Spinal cord (tissue), 10 donors: ENCODE measurements at places on chromosomes 1 and 21. TPM values are rescaled to one million over a fixed set of nuclear protein-coding genes. Genes with fewer than 3 reads are reported as not detected.

Gene C4BPB
- not detected for total RNA-seq

Gene TSTD1
- total RNA-seq = 25.5 TPM

Gene SH3BGR
- total RNA-seq = 6.2 TPM

Gene IL19
- total RNA-seq = not detected

Gene PTTG1IP
- total RNA-seq = 163 TPM

Gene DNM3
- 93.9 TPM for total RNA-seq

Gene FCRLA
- total RNA-seq = 0.44 TPM

Gene CFAP141
- total RNA-seq = 0.66 TPM

Gene SMPDL3B
- total RNA-seq = 0.89 TPM

Gene TTF2
- 10.7 TPM for total RNA-seq

Gene KRTAP12-2
- not detected for total RNA-seq

Gene CLDN17
- total RNA-seq = not detected

Gene IGSF5
- 5.3 TPM for total RNA-seq

Gene HFM1
- total RNA-seq = 9.1 TPM

Gene PER3
- total RNA-seq = 17.8 TPM

Gene TTC39A
- total RNA-seq = 11.4 TPM

Gene NBL1
- total RNA-seq = 427 TPM

Gene AKR7A3
- 2.0 TPM for total RNA-seq

Gene CLCA1
- total RNA-seq = 0.10 TPM

Gene PRKAA2
- 27.4 TPM for total RNA-seq

Gene FCRL6
- not detected for total RNA-seq

Gene CLIC6
- total RNA-seq = 19.0 TPM

Gene SSX2IP
- total RNA-seq = 29.7 TPM

Gene CATSPERE
- total RNA-seq = 3.1 TPM

Gene MMEL1
- 2.9 TPM for total RNA-seq

Gene A3GALT2
- not detected for total RNA-seq

Gene SPRR2A
- not detected for total RNA-seq

Gene KPRP
- not detected for total RNA-seq

Gene CYYR1
- total RNA-seq = 15.5 TPM

Gene SLAMF9
- total RNA-seq = not detected

Gene CFHR5
- total RNA-seq = 0.59 TPM

Gene KANK4
- 23.8 TPM for total RNA-seq

Gene CAPN9
- 0.20 TPM for total RNA-seq

Gene ELAVL4
- total RNA-seq = 77.4 TPM

Gene SYT6
- 12.4 TPM for total RNA-seq

Gene PLA2G2D
- total RNA-seq = not detected

Gene C8B
- total RNA-seq = not detected

Gene SLC35F3
- total RNA-seq = 13.5 TPM

Gene PRAMEF8
- not detected for total RNA-seq

Gene ZZZ3
- 121 TPM for total RNA-seq

Gene CELA3A
- not detected for total RNA-seq

Gene S100A8
- 286 TPM for total RNA-seq

Gene BMP8A
- 3.0 TPM for total RNA-seq

Gene LORICRIN
- not detected for total RNA-seq

Gene PLXNA2
- total RNA-seq = 30.0 TPM

Gene MAP1LC3C
- 3.7 TPM for total RNA-seq
